ENCODE measurements at places on chromosomes 12 and 14. TPM values are rescaled to one million over a fixed set of nuclear protein-coding genes. Genes with fewer than 3 reads are reported as not detected.

TOMM20L gene
- total RNA-seq, result not detected

MSI1 gene
- not detected for total RNA-seq

SLC22A17 gene
- total RNA-seq, result 40.9 TPM

TTC9 gene
- under 0.01 TPM for total RNA-seq

TMPRSS12 gene
- total RNA-seq, result not detected

TOGARAM1 gene
- total RNA-seq, result 13.0 TPM

POTEG gene
- not detected for total RNA-seq

CKB gene
- total RNA-seq, result 14.4 TPM

PTPRQ gene
- 0.38 TPM for total RNA-seq

SLC41A2 gene
- 41.2 TPM for total RNA-seq
